Inflammatory macrophage (primary cell): ENCODE measurements at places on chromosomes 7 and 10.
A peak's percentile ranks its signal among the peaks of the same experiment; 100 is the strongest.

- no peak for DNase-seq
These were observed 218.2 kb upstream of the PODXL start for GRCh38 chr7:131774419-131775220.

GRCh38 chr10:118373786-118374185 is 31.7 kb upstream of the FAM204A start:
- DNase-seq, result no peak

DNA sequence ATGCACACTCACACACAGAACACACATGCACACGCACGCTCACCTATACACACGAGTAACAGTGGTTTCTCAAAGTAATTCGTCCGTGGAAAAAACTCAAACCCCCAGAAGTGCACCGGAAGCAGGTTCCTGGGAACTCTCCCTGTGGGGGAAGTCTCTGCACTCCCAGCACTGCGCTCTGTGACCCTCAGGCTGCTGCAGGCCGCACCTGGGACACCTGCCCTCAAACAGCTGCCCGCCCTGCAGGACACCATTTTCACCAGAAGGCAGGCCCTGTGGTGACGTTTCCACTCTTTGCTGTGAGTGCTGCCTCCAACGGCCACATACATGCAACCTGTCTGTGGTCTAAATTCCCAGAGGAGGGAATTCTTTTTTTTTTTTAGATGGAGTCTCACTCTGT is 21.3 kb downstream of the YKT6 start:
- no peak for DNase-seq

DNA sequence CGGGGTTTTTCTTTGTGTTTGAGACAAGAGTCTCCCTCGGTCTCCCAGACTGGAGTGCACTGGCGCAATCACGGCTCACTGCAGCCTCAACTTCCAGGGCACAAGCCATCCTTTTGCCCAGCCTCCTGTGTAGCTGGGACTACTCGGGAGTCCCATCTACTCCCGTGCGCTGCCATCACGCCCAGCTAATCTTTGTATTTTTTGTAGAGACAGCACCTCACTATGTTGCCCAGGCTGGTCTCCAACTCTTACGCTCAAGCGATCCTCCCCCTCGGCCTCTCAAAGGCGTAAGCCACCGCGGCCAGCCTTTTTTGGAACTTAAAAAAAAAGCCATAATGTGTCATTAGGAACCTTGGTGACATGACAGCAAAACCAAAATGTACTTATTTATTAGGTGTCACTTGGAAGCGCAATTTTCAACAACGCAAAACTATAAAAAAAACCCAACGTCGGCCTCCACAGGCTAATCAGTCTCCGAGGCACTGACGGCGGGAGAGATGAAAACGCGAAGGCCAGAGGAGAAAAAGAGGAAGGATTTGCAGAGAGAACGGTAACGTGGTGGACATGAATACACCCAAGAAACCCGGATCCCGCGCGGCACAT is 911 bp upstream of the HNRNPH3 start:
- DNase-seq, result peak; percentile 4

- DNase-seq, result no peak
These were observed 86.6 kb downstream of the COL28A1 start for GRCh38 chr7:7449055-7449454.

DNA sequence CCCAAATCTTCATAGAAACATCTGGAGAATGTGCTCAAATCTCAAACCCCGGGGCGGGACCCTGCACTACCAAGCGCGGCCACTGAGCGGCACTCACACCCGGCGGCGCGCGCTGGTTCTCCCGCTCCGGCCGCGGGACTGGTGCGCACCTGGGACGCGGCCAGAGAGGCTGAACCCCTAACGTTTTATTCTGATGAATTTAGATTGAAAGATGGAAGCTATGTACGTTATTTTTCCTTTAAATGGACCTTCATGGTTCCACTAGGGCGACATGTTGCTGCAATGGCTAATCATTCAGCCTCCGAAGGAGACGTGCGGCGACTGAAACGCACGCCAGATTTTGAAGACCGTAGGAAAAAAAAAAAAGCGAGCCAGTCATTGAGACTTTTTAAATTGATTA is 107.0 kb upstream of the INSIG1 start:
- DNase-seq, result peak; percentile 35

DNA sequence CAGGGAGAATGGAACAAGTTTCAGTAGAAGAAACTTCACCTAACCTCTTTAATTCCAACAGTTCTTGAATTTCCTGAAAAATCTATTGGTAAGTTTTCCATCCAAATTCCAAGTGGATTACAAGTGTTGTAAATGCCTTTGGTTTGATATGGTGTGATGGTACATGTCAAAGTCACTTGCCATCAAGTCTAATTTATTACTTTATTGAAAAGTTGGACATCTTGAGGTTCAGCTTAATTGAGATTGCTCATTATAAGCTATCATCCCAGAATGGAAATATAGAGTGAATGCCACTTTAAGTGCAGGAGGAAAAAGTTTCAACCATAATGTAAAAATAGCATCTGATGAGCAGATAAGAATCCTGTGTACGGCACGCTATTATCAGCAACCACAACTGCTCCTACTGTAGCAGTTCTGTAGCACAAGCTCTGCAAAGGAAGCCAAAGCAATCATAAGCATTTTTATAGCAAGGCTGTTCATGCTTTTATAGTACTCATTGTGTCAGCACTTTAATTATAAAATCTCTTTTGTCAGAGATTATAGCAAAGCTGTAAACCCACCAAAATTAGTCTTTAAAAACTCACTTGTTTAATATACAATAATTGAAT is 991.8 kb upstream of the PHF14 start:
- DNase-seq, result no peak

DNA sequence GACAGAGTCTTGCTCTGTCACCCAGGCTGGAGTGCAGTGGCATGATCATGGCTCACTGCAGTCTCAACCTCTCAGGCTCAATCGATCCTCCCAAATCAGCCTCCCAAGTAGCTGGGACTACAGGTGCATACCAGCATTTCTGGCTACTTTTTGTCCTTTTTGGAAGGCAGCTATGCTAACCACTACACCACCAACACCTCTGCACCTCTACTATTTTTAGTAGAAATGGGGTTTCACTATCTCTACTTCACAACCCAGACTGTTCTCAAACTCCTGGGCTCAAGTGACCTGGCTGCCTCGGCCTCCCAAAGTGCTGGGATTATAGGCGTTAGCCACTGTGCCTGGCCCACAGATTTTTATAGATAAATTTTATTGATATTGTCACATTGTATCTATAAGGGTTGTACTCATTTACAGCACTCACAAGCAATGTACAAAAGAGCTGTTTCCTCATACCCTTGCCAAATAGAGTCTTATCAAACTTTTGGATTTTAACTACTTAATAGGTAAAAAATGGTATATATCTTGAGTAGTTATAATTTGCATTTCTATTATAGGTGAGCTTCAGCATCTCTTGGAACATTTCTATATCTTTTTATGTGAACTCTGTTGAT is 23.7 kb downstream of the PRR15 start:
- no peak for DNase-seq

DNA sequence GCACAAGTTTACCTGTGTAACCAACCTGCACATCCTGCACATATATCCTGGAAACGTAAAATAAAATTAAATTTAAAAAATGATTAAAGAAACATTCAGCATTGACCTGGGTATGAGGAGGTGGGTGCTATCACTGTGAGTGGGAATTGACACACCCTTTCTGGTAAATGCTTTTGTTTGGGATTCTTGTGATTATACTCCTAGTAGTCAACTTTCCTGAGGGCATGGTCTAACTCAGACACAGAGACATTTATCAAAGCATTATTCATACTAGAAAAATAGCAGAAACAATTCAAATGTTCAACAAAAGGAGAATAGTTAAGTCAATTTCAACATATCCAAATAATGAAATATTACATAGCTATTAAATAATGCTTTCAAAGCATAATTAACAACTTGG is 44.2 kb downstream of the CNNM2 start:
- no peak for DNase-seq

DNA sequence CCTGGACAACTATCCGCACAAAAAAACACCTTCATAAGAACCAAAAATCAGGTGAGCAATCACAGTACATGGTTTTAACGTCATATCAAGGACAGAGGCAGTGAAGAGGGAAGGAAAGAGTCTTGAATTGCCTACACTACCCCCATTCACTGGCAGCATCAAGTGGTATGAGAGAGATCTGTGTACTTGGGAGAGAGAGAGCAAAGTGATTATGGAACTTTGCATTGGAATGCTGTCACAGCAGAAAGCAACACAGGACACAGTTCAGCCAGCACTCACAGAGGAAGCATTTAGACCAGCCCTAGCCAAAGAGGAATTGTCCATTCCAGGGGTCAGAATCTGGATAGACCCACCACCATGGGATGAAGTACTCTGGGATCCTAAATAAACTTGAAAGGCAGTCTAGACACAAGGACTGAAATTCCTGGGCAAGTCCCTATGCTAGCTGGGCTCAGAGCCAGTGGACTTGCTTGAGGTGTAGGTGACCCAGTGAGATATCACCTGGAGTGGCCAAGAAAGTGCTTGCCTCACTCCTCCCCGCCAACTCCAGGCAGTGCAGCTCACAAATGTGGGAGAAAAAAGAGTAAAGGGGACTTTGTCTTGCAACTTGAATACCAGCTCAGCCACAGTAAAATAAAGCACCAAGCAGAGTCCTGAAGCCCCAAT is 30.5 kb upstream of the SFTPD start:
- no peak for DNase-seq

- DNase-seq, result no peak
These were observed 79.6 kb downstream of the ARL5B start for GRCh38 chr10:18738835-18739234.

GRCh38 chr7:88522771-88523293 is 216.1 kb upstream of the STEAP4 start:
- DNase-seq, result no peak

DNA sequence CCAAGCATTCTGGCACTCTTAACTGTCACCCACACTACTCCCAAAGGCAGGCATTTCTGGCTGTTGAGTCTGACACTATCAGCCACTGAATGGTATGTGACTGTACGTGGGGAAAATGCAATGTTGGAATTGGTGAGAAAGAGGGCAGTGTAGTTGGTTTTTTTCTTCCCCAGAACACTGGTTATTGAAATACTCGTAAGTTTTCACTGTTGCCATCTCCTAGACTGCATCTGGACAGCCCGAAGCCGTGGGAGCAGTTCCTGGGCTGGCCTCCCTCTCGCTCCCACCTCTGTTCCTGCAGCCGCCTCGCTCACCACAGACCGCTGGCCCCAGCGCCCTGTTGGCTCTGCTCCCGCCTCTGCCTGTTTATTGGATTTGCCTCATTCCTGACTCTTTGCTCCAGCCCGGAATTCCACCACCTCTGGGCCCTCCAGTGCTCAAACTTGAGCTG is 5.7 kb downstream of the PLCE1 start:
- no peak for DNase-seq

GRCh38 chr10:30737931-30738391 is 108.4 kb upstream of the LYZL2 start:
- DNase-seq, result no peak
